ENCODE measurements at places on chromosomes 7 and 10. TPM values are rescaled to one million over a fixed set of nuclear protein-coding genes. Genes with fewer than 3 reads are reported as not detected.

GRCh38 chr7:157136372-157136771 lies 2.4 kb upstream of the UBE3C start:
- DNase-seq = no peak

- no peak for DNase-seq
Observed at GRCh38 chr10:8211631-8212030, 157.1 kb downstream of the GATA3 start.

DNA sequence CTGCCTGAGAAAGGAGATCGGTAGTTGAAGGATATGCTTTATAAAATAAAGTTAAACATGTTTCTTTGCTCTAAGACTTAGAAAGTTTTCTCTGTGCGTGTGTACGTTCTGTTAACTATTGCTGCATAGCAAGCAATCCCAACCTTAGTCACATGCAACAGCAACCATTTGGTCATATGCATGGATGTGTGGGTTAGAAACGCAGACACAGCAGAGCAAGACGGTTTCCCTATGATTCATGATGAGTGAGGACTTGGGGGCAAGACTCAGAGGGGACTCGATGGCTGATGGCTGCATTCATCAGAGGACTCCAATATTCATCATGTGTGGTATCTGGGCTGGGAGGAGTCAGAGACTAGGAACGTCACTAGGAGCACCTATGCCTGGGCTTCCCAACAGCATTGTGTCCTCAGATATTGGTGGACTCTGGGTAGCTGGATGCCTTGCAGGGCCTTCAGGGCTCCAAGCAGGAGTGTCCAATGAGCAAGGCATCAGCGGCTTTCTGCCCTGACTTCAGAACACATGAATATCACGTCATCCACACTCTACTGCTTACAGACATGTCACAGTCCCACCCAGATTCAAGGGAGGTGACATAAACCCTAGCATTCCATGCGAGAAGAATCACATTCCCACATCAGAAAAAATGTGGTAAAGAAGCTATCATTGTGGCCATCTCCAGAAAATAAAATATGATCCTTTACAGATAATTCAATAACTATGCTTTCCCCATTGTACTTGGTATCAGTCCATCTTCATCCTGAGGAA lies 731.2 kb downstream of the TNS3 start:
- no peak for DNase-seq

GRCh38 chr10:90801608-90802007 lies 56.2 kb downstream of the HTR7 start:
- DNase-seq = no peak

- no peak for DNase-seq
Observed at GRCh38 chr10:77909021-77909748, 17.4 kb downstream of the DLG5 start.

- no peak for DNase-seq
Observed at GRCh38 chr10:103510791-103511752, 17.6 kb downstream of the NEURL1 start.

GRCh38 chr7:94901981-94902380 lies 5.4 kb upstream of the PPP1R9A start:
- DNase-seq = no peak

DNA sequence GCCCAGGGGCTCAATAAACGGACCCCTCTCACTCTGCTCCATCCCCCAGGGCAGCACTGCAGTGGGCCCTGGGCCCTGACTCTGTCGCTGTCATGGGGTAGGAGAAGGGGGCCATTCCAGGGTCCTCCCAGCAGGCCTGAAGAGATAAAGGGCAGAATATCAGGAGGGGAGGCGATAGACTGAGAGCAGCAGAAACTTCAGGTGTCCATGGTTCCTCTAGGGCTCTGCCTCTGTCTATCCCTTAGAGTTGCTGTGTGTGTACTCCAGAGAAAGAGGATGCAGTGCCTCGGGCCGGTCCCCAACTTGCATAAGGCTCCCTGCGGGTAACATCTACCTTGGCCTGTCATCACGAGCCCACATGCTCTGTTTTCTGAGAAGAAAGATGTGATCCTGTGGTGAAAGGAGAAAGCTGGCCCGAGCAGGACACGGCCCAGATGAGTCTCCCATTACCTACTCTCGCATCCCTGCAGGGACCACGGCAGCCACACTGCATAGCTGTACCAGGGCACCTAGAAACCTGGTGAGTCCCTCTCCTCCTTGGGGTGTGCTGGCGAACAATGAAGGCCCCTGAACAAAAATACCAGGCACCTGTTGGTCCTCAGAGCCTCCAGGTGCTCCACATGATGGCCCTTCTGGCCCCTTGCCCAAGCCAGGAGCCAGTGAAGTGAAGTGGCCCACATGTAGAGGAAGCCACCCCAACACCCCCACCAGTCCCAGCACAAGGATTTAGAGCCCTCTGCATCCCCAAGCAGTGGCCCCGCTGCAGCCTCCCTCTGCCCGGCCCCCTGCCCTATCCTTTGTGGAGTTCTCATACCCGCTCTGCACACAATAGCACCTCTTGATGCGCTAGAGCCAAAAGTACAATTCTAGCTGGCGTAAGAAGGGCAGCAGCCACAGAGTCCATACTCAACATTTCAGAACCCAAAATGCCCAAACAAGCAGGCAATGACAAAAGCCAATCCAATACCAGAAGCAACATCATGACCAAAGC lies 106.8 kb downstream of the ARHGAP22 start:
- DNase-seq = no peak

- DNase-seq = no peak
Observed at GRCh38 chr7:114976666-114977065, 54.8 kb downstream of the MDFIC start.

- DNase-seq = no peak
Observed at GRCh38 chr7:44259547-44260457, 59.0 kb downstream of the YKT6 start.

- DNase-seq = no peak
Observed at GRCh38 chr7:27873981-27874957, 134.3 kb downstream of the TAX1BP1 start.

DNA sequence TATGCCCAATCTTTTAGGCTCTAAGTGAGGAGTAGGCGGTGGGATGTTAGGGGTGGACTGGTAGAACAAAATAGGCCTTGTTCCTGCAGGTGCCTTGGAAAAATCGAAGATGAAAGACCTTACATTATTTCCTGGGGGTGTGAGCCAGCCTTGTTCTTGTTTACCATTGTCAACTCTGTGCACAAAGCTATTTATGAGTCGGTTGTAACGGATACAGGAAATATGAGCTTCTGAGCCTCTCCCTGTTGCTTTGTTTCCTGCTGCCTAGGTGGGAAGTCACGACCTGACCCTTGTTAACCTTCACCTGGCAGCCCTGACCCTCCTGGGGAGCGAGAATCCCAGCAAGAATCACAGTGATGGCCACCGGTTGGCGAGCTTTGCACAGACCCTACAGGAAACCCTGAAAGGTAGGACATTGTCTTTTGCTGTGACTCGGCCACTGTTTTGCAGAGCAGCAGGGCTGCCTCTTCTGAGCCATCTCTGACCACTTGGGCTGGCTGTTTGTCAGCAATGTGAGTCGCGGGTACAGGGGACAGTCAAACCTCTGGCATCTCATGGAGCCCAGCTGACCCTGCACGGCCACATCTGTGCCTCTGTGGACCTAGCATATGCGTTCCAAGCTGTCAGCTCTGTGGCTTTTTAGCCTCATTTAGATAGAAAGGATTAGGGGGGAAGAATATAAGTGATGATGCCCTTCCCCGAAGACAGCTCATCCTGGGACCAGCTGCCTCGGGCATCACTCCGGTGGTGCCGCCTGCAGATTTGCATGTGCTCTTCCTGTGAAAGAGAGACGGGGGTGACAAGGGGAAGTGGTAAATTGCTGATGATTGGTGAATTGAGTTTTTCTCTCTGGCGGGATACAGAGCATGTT lies 102.1 kb upstream of the ANLN start:
- DNase-seq = peak; percentile 78

The NUDCD3 gene
- total RNA-seq = 88.8 TPM

The USP54 gene
- 7.8 TPM for total RNA-seq

The TSPAN12 gene
- total RNA-seq = not detected

The GPNMB gene
- 0.95 TPM for total RNA-seq

The LCOR gene
- total RNA-seq = 20.5 TPM

The OPN4 gene
- not detected for total RNA-seq

All from activated CD4-positive, alpha-beta T cell treated with anti-CD3 and anti-CD28 coated beads, Interleukin-2, amount 10 ng/mL, durations not matched to agents 24 days and 14 days (primary cell).